Right ventricle myocardium inferior (tissue), 1 donor: ENCODE measurements at places on chromosomes 2 and 18.

GRCh38 chr18:77052983-77053309 lies 79.6 kb downstream of the MBP start:
- DNase-seq: peak; percentile 73

DNA sequence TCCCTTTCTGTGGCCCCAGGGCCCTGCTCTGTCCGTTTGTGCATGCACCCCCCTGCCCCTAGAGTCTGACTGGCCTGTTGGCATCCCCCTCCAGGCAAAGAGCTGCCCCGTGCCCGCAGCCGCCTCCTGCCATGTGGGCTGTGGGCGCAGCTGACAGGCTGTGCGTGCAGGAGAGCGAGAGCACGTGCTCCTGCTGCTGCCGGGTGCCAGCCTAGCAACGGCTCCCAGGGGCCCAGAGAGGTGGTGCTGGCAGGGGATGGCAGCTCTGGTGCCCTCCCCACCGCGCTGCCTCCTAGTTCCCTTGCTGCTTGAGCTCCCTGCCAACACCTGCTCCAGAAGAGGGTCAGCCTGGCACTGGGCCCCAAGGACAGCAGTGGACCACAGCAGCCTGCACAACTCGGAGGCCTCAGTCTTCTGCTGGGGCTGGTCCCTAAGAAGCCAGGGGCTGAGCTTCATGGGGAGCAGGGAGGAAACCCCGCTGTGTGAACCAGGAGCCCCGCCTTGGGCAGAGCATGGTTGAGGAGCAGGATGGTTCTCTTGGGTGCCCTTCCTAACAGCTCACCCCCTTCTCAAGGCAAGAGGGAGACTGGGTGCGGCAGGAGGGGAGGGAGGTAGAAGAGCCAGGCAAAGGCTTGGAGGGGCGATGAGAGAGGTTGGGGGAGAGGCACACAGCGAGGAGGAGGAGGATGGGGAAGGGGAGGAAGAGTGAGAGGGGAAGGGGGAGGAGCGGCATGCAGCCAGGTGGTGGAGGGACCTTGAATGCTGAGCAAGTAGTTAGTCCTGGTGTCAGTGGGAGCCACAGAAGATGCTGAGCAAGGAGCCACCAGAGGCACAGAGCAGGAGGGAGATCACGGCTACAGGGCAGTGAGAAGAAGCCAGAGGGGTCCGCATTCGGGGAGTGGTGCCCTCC lies 23.8 kb upstream of the PTMA start:
- no peak for DNase-seq

- no peak for DNase-seq
Measured at GRCh38 chr2:202157211-202157990, 81.0 kb downstream of the SUMO1 start.

GRCh38 chr2:134122610-134123009 lies 131.3 kb upstream of the MGAT5 start:
- DNase-seq: no peak

DNA sequence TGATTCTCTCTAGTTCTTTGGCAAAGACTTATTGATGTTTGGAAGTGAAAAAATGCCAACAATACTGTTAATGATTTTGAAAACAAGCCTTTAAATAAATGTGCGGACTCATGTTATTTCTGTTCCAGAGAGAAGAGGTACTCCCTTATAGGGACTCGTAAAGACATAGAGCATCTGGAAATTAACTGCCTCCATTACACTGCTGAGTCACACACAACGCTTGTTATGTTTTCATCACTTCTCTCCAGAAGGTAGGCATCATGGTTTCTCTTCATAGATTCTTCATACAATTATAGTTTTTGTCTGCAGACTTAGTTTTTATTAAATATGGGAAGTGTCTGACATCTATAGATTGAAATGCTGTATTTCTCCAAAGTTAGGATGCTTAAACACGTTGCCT lies 302.5 kb upstream of the EPC2 start:
- no peak for DNase-seq

GRCh38 chr2:43325107-43325811 lies 98.9 kb upstream of the ZFP36L2 start:
- no peak for DNase-seq

GRCh38 chr2:45119038-45119437 lies 109.8 kb upstream of the SIX2 start:
- DNase-seq: no peak

DNA sequence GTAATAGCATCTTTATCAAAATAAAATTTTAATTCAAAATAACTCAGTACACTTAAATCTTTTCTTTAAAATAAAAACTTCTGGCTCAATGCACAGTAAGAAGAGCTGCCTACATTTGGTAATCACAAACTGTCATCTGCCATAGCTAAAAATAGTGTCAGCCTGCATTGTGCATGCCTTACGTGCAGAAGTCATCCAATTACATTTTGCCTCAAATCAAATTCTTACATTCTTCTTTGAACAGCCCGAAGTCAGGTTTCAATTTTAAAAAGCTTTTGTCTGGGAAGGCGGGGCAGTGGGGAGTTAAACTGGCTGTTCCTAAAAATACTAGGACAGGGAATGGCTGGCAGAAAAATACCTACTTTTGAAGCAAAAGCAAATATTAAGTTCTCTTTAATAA lies 51.1 kb downstream of the RTN4 start:
- DNase-seq: no peak

DNA sequence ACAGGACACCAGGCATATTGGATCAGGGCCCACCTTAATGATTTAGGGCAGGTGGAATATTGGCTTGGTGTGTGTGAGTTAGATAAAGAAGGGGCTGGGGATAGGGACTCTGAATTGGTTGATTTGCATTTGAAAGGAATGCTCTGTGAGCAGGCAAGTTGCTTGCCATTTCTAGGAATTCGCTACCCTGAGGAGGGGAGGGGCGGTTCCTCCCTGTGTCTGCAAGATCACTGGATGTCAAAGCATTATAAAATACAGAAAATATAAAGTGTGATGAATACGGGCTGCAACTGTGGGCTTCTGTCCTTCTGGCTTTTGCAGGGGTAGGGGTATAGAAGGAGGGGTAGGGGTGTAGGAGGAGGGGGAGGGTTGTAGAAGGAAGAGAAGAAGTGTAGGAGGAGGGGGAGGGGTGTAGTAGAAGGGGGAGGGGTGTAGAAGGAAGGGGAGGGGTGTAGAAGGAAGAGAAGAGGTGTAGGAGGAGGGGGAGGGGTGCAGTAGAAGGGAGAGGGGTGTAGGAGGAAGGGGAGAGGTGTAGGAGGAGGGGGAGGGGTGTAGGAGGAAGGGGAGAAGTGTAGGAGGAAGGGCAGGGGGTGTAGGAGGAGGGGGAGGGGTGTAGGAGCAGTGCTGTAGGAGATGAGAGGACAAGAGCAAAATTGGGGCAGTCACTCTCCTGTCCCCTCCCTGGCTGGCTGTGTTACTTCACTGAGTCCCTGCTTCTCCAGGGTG lies 238.0 kb upstream of the COPS8 start:
- no peak for DNase-seq

DNA sequence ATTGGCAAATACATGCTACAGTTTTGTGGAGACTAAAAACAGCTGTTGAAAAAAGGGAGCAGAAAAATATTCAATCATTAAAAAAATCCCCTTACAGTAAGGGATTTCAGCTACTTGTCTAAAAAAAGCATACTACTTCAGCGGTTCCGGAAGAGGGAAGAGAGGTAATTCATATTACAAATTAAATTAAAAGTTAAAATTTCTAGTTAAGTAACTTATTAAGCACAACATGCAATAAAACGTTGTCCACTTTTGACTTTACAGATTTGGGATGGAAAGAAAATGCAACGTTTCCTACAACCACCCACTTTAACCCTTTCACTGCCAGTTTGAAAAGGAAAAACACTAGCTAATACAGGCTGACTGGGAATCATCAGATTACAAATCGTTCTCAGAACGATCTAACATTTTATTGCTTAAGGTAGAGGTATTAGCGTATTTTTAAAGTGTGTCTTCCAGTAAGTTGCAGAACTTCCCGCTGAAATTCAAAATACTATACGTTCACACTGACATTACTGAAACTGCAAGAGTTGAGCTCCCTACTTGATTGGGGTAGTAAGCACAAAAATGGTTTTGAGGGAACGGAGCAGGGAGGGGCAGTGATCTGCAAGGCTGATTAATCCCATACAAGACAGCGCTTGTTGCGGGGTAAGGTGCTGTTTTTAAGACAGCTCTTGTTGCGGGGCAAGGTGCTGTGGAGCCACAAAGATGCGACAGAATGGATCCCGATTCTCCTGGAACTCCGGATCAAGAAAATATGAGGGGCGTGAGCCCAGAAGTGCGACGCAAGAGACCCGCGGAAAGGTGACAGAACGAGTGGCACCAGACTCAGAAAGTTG lies 743 bp downstream of the HADHA start:
- DNase-seq: no peak

- no peak for DNase-seq
Measured at GRCh38 chr2:35220461-35220860, 1135.1 kb upstream of the CRIM1 start.

DNA sequence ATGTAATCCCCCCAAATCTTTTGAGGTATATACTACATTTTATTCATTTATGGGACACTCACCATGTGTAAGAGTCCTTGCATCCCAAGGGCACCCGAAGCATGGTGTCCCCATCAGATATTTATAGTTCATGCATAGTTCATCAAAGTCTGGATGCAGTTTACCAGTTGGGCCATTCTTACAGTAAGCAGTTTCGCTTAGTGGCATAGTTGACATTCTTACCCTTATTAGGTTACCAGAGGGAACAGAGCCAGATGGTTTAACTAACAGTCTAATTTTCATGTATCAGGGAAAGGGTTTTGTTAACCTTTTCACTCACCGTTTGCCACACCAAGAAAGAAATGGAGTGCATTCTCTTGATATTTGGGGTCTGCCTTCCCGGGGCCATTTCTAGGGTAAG lies 7.1 kb downstream of the ZNF407 start:
- DNase-seq: no peak

DNA sequence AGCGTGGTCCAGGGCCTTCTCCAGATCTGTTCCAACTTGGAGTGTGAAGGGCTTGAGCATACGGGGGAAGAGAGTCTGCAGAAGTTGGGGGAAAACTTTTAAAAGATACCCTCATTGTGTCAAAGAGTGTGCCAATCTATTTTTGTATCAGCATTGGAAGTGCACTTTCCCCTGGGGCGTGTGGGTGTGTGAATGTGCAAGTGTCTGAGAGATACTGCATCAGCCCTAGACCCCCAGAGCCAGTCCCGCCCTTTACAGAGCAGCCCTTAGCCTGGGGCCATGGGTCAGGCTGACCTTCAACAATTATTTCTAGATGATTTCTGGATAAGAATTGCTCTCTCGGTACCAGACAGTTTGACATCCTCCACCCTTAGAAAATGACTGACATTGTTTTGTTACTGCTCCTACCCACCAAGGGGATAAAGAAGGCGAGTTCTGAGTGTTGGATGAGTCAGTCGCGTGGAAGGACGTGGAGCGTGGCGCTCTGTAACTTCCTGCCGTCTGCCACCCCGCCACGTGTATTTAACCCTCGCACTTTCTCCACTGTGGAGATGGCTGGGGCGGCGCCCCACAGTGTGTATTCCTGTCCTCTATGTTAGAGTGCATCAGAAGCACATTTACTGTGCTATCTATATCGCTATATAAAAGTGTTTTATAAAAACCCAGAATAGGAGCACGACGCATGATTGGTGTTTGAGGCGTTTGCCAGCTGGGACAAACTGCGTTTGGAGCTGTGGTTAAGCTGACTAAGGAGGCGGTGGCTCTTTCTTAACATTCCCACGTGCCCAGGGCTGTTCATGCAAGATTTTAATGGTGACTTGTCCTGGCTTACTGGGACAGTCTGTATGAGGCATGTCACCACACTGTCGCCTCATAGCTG lies 122.6 kb downstream of the CABLES1 start:
- DNase-seq: no peak

- DNase-seq: peak; percentile 89
Measured at GRCh38 chr2:217858519-217859491, 144.0 kb downstream of the TNS1 start.

- DNase-seq: no peak
Measured at GRCh38 chr2:202018950-202019349, 14.7 kb upstream of the FZD7 start.

DNA sequence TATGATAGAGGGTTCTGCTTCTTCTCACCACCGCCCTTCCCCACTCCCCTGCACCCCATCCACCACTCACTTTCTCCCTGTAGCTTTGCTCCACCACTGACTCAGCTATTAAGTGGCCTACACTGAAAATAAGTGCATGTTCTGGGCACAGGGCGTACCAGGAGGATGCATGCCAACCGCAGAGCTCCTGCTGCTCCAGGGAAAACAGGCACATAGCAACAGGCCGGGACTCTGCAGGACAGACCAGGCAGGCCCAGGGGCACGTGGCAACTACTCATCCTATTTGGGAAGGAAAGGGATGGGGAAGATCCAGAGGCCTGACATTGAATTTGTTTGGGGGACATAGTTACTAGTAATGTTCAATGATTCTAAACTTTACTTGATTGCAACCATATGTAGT lies 28.4 kb downstream of the ARL4C start:
- DNase-seq: peak; percentile 83

DNA sequence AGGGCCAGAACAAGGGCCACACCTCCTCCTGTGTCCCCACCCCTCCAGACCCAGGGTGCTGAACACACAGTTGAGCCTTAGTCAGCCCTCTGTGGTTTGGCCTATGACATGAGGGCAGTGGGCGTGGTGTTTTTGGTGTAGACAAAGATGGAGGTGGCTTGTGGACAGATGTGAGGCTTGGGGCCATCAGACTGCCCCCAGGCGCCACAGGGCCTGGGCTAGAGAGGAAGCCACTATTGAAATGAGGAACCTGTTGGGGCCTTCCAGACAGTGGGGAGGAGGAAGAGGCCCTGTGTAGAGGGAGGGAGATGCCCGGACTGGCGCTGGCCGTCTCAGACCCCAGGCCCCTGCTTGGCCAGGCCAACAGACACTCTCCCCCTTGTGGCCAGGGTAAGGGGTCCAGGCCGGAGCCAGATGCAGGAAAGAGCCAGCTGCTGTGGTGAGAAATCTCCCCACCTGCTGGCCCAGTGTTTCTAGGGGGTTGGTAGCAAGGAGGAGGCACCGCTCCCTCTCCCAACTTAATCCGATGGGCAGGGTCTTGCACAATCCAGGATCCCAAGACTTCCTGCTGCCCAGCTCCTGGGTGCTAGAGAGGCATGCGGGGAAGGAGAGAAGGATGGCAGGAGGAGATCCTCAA lies 53.8 kb downstream of the SMAD7 start:
- DNase-seq: peak; percentile 88

GRCh38 chr2:233223059-233223894 lies 28.2 kb upstream of the ATG16L1 start:
- DNase-seq: no peak

DNA sequence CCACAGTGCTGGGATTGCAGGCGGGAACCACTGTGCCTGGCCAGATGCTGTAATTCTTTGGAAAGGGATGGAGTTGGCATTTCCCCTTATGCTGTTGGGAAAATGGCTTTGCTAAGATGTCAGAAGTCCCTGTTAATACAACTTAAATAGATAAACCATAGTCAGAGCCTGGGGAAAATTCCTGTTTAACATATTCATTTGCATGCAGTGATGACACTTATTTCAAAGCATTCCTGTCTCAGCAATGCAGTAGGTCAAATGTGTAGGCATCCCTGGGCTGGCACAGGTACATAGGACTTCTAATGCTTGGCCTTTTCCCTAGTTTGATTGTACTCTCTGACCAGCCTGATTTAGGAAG lies 38.6 kb downstream of the RAMP1 start:
- no peak for DNase-seq

GRCh38 chr2:66572391-66572790 lies 137.5 kb downstream of the MEIS1 start:
- DNase-seq: no peak
